IPS DF 19.7 (cell line): ENCODE measurements at places on chromosomes 1 and 21.

- DNase-seq: no peak
Measured at GRCh38 chr1:201354901-201355295, 22.6 kb downstream of the TNNT2 start.

GRCh38 chr1:61898658-61899057 is 156.4 kb downstream of the PATJ start:
- DNase-seq: no peak

GRCh38 chr1:29380532-29380931 is 144.2 kb downstream of the PTPRU start:
- DNase-seq: no peak

GRCh38 chr1:90335558-90335957 is 340.6 kb downstream of the ZNF326 start:
- DNase-seq: no peak

DNA sequence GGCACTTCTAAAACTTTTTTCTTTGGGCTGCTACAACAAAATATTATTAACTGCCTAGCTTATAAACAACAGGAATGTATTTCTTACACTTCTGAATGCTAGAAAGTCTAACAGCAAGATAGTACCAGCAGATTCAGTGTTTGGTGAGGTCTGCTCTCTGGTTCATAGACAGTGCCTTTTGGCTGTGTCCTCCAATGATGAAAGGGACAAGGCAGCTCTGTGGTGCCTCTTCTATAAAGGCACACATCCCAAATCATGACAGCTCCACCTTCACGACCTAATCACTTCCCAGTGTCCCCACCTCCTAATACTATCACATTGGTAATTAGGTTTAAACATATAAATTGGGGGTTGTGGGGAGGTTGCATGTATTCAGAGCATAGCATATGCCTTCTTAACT is 9.5 kb downstream of the CFH start:
- no peak for DNase-seq

DNA sequence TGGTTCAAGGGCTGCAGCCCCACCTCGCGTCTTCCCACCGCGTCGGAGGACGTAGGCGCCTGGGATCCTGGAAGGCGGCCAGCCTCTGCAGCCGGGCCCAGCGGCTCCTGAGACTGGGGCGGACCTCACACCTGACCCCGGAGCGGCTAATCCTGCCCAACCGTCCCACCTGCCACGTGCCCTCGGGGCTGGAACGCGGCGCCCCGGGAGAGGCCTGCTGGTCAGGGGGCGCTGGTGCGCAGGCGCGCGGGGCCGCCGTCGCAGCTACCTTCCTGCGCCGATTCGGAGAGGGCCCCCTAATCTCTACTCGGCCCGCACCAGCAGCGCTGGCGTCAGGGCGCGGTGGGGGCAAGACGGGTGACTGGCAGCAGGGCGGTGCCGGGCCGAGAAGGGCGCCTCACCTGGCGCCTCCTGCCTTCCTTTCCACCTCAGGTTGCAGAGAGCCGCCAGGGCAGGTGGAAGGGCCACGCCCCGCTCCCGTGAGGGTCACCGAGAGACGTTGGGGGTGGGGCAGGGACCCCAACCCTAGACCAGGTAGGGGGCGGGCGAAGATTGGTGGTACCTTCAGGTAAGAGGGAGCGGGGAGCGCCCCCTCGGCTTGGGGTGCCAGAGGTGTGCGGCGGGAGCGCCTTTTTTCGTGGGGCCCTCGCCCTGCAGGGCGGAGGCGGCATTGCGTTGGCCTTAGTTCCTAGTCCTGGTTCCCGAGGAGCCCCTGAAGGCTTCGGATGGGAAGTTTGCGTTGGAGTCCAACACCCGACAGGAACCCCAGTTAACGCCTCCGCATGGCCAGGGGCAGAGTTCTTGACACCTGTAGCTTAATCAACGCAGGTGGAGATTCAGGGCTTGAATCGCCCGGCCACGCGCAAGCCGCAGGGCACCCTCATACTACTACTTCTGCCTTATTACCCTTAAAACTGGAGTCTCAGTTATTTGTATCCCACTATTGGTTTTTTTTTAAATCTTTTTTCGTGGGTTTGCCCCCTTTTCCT is at the start of gene TDRD5:
Gene TDRD5 (plus strand): TSS at position 241 of the 989 bp plus-strand sequence. CDS start 784 bp downstream, outside the sequence.
- no peak for DNase-seq

DNA sequence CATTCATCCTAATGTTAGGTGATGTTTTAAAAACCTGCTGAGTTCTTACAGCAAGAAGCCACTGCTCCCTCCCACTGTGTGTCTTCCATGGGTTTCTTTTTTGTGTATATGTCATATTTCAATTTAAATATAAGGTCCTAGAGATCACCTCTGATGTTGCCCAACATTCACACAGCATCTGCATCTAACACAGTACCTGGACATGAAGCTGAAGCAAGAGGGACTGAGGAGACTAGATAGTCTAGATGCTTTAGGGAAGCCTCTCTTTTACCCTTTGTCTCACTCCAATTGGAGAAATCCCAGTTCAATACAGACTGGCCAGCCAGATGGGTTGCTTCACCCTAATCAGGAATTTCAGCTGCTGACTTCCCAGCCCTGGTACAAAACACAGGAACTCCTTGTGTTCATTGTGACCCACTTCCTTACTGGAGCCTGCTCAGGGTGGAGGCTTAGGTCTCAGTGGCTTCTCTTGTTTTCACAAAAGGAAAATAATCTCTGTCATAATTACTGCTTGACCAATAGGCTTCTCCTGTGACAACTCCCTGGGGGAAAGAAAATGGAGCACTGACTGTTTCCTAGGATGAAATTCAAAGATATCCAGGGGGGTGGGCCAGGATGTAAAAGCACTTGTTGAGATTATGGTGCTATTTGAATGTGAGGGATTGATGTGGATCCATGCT is 17.3 kb downstream of the BTG2 start:
- no peak for DNase-seq

DNA sequence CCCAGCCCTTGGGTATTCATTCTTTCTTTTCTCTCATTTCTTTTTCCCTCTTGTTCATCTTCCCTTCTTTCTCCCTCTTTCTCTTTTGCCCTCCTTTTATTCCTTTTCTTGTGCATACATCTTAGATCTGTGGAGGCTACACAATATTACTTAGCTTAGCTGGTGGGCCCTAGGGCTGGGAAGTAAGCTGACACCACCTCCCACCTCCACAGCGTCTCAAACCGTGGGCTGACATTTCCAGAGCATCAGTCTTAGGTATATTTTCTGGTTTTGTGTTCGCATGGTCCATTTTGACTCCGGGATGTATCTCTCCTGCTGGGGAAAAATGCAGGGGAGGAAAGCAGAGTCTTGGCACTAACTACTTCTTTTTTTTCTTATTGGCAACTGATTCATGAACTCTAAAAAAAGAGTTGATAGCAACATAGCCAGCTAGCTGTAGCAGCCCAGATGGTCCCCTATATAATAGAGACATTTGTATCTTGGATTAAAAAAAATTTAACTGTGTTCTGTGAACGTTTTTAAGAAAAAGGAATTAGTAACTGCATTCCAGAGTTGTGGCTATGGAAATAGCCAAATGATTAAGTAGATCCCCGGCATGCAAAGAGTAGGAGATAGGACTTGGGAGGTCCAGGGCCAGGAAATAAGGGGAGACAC is 15.5 kb downstream of the CNIH3 start:
- no peak for DNase-seq

DNA sequence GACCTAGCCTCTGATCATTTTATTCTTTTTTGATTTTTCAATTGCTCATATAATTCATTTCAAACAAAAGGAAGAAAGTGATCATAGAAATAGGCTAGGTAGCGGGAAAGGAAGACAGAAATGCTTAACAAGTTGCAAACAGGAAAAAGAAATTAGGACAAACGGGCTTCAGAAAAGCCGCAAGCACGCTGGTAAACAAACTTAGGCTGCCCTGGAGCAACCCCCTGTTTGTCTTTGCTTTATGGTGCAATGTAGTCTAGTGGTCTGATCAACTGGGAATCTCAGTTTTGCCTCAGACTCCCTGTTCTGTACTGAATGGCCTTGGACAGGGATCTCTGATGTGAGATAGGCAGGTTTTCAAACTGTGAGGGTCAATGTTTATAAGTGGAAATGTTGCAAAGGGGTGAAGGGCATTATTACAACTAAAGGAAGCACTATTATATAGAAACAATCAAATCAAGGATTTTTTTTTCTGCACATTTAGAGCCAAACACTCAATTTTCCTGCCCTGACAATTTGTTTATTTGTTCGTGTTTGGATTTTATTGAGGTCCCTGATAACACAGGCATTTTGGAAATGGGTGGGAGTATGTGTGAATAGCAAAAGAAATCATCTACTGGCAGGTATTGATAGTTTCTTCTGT is 146.8 kb upstream of the NRIP1 start:
- DNase-seq: no peak

GRCh38 chr1:46062651-46063319 is 69.6 kb downstream of the PIK3R3 start:
- DNase-seq: no peak

DNA sequence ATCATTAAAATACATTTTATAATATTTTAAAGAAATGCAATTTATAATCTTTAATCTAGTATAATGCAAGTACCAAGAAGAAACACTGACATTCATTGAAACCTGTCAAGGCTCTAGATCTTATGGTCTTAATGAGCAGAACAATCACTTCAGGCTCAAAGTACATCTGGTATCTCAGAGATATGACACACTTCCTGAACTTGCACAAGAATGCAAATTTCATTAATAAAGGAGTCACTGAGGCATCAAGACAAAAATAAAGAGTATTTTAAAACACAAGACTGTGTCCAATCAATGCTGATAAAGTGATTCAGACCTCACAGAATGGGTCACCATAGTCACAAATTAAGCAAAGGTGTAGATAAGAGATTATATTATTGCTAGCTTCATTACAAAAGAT is 178.1 kb downstream of the AK5 start:
- DNase-seq: no peak

GRCh38 chr1:20322825-20323612 is 32.3 kb downstream of the VWA5B1 start:
- DNase-seq: no peak

DNA sequence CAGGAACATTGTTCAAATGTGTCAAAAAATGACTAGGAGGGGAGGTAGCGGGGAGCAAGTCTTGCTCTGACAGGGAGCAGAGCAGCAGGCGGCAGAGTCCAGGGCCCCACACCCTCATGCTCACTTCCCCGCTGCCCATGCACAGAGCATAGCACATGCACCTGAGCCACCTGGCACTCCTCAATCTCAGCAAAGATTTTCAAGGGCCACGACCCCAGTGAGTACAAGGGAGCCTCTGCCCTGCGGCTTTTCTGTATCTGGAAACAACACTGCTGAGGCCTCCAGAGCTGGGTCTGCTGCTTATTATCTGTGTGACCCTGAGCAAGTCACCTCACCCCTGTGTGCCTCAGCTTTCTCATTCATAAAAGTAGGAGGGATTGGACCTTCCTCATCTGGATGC is 1.1 kb upstream of the GJB3 start:
- no peak for DNase-seq

DNA sequence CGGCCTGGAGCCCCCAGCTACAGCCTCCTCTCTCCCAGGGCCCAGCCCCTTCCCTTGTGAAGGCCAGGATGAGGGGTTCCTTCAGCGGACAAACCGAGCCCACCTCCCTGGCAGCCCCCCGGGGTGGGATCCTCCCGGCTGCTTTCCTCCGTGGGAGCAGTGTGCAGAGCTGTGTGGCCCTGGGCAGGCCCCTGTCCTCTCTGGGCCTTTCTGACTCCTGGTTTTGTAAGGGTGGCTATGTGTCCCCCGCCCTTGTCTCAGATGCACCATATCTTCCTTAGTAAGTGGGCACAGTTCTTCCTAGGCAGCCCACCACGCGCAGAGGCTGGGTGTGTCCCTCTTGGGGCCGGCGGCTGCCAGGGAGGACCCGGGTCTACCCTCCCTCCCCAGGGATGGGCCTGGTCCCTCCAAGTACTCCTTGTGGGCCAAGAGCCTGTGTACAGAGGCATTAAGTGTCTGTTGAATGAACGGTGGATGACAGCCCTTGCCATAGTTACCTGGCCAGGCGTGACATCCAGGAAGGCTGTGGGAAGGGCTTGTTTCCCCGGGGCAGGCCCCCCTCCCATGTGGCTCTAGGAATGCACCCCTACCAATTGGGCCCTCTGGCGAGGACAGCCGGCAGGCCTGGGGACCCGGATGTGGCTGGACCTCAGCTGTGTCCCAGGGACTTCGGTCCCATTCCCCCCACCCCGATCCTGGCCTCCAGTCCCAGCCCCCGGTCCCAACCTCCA is 3.8 kb downstream of the SMIM1 start:
- no peak for DNase-seq

DNA sequence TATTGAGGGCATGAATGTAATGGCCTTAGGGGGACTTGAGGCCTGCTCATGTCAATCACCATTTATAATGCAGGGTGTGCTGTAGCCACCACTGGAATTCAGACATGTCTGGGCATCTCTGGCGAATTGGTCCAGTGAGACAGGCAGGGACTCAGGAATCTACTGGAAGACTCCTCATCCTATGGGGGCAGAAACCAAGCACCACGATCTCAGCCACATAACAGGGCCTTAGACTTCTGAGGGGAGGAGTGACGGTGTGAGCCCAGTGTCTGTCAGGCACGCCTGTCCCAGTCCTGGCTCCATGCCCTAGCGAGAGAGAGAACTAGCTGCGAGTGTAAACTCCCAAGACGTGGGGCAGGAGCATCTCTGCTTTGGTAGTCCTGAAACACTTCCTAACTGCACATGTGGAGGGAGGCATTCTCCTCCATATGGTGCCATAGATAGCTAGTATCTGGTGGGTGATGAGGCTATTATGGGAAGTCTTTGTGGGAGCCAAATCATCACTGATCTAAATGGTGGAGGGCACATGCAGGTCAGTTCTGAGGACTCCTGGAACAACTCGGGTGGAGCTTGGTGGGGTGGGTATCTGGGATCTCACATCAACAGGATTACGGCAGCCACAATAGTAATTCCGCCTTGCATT is 29.8 kb upstream of the KIAA0040 start:
- no peak for DNase-seq

- DNase-seq: no peak
Measured at GRCh38 chr1:18354612-18355011, 126.1 kb upstream of the KLHDC7A start.

DNA sequence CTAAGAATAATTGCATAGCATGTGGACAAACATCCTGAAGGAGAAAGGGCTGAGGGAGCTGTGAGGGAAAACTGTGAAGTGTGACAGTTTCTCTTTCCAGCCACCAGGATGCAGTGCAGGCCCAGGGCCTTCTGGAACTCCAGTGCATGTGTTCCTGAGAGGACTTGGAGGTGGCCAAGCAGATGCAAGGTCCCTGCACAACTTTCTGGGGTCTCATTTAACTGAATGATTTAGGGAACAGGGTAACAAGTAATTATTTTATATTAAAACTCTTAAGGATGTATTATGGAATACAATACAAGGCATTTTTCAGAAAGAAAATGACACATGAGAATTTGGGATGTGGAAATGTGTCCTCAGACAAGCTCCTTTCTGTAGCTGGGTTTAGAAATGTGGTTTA is 61.2 kb upstream of the MCOLN3 start:
- DNase-seq: peak; percentile 20
